Renal cortical epithelial cell (primary cell): ENCODE measurements at places on chromosomes 7 and 10.

- no peak for DNase-seq
These were observed 131.8 kb upstream of the PALS2 start for GRCh38 chr7:24441314-24442027.

DNA sequence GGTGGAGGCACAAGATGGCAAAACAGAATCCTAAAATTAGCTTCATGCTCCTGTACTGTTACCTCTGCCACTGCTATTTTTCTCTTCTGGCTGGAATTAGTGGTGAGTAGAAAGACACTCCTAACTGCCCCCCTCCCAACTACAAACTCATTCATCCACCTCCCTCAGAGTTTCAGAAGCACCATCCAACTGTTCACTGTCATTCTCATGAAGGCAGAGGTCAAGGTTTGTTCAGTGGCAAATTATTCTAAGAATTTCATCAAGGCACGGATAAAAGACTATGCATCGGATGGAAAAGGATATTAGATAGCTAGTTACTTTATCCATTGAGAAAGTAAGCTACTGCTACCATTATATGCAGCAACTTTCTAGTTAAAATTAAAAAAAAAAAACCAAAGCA, 59.7 kb downstream of the LRGUK start:
- DNase-seq, result no peak

DNA sequence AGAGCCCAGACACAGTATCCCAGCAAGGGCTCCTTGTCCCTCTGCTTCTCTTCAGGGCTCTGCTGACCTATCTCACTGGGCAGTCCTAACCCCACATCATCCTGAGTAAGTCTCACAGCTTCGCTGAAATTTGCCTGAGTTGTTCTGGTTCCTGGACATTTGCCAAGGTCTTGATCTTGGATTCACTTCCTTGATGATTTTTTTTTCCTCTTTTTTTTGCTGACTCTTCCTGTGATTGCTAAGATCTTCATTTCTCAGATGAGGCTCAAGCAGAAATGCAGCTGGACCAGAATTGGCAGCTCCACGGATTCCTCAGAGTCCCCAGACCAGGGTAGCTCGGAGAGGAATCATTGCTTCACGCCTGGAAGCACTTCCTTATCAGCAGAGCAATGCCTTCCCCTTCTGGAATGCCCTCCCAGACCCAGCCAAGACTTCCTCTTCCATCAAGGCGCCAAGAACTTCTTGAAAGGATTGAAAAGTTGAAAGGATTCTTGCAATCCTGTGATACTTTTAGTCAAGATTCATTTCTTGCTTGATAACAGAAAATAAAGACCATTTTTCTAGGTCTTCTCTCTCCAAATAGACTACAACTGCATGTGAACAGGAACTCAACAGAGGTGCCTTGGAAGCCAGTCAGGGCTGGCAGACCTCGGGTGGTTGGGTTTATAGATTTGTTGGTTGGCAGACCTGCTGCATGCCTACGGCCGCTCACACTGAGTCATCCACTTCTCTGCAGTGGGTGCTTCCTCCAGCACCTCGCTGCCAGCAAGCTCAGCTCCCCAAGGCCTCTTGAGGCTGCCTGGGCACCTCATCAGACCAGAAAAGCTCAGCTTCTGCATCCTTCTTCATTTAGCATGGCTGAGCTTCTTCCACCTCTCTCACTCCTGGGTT, 8.8 kb upstream of the AFAP1L2 start:
- peak; percentile 95 for DNase-seq

DNA sequence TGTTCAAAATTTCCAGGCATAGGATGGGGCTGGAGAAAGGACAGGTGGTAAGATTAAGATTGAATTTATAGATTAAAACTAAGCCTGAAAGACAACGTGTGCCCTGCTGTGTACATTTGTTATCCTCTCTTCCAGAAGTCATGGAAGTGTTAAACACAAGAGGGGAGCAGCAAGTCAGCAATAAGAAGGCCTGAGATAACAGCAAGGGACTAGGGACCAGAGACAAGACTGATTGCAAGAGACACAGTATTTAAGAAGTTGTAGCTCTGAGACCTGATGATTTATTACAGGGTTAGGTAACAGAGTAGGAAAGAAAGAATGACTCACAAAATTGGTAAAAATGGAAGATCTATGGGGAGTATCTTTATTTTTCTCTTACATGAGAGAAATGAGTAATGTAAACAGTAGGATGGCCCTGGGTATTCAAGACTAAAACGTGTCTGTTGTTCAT, 55.7 kb upstream of the COL1A2 start:
- DNase-seq, result peak; percentile 11

- no peak for DNase-seq
These were observed 53.8 kb upstream of the SLF2 start for GRCh38 chr10:100858747-100859483.

DNA sequence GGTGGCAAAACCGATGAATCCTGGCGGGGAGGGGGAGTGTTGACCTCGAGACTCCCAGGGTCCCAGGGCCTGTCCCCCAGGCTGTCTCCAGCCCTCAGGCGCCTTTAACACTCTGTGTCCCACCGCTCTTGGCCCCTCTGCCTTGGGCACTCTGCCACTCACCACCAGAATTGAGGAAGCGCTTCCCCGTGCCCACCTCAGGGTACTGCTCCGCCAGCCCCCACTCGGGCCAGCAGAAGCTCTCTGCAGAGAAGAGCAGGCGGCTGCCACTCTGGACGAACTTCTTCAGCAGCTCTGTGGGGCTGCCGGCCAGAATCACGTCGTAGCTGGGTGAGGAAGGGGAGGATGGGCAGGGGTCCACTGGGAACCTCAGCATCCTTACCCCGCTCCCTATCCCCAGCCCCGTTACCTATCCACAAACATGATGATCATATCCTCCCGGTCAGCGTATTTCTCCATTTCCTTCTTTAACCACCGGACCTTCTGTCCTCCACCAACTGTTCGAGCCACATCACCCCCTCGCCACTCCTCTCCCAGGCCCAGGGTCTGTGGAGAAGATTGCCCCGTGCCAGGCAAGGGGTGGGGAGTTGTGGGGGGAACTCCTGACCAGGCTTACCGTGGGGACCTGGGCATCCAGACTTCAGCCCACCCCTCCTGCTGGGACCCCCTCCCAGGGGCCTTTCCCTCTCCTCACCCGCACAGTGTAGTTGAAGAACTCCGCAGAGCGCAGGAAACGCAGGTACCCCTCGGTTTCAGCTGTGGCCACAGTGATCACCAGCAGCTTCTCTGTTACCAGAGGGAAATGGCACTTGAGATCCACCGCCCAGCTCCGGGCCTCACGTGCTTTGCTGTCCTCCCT, 1.2 kb downstream of the PLOD3 start:
- DNase-seq, result no peak

- no peak for DNase-seq
These were observed at the start of gene WDFY4 for GRCh38 chr10:48684792-48685623. Gene WDFY4, plus strand, starts transcription at chr10:48684873. Its CDS starts 24,860 bp downstream, at chr10:48709733.

DNA sequence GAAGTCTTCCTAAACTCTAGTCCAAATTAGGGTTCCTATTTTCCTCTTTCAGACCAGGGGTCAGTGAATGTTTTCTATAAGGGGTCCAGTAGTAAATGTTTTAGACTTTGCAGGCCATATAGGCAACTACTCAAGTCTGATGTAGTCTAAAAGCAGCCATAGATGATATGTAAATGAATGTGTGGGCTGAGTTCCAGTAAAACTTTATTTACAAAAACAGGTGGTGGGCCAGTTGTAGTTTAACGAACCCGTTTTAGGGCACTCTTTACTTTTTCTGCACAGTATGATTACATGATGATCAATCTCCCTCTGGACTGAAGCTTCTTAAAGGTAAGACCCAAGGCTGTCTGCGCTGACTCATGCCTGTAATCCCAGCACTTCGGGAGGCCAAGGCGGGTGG, 243.6 kb downstream of the CAMK1D start:
- no peak for DNase-seq

GRCh38 chr10:24518411-24518810, 205.3 kb downstream of the ARHGAP21 start:
- DNase-seq, result no peak

- DNase-seq, result no peak
These were observed 8.8 kb upstream of the SLC25A28 start for GRCh38 chr10:99628923-99629624.

DNA sequence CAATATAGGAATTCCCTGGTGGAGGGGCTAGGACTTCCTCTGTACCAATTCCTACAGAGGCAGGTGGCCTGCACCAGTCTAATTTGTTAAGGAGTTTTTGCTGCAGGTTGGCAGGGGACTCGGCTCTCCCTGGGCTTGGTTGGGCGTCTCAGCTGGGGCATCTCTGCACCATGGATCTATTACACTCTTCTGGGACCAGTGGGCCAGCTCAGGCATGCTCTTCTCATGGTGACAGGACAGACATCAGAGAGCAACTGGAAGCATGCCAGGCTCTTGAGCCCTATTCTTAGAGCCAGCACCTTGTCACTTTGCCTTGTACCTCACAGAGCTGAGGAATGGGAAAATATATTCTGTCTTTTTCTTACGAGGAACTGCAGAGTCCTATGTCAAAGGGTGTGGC, 74.6 kb downstream of the SH2D4B start:
- DNase-seq, result no peak

DNA sequence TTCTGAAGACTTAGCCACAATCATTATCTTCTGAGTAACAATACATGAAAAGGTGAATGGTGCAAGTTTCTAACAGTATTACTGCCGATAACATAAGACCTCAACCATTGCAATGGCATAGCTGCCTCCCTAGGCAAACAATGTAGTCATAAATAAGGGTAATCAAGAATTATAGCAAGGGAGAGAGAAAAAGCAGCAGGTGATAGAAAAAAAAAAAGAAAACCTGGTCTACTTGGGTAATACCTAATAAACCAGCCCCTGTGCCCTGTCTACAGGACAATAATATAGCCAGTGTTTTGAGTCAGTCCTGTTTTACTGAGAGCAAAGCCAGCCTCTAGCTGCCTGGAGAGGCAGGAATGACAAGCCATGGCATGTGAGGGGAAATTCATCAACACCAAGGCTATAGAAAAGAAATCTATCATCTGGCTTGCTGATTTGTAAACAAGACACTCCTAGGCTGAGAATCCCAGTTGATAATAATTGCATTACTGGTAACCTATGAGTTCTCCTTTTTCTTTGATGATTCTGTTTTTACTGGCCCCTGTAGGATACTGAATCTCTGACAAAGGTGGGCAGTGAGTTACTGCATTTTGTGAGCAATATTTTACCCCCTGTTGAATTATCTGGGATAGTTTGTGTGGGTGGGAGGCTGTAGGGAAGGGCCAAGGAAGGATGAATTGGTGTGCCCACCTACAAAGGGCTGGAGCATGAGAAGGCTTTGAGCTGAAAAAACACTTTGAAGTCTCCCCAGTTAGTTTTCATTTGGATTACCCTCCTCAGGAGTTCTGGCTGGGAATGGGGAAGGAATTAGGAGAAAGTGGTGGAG, 1.7 kb upstream of the WEE2 start:
- no peak for DNase-seq

- no peak for DNase-seq
These were observed 57.3 kb downstream of the CHCHD3 start for GRCh38 chr7:133024596-133024995.

- DNase-seq, result no peak
These were observed 550.5 kb upstream of the COBL start for GRCh38 chr7:51867117-51867516.

DNA sequence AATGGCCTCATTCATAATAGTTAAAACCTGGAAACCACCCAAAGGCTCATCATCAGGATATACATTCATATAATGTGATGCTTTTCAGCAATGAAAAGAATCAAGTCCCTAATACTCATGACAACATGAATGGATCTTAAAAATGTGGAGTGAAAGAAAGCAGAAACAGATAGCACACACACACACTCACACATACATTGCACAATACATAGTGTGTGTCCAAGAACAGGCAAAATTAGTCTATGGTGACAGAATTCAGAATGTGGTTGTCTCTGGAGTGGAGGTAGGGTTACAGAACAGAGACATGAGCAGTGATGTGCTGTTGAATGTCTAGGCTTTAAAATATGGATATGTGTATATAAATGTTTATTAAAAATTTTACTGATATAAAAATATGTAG, 419.9 kb upstream of the PCDH15 start:
- no peak for DNase-seq

- DNase-seq, result no peak
These were observed 70.1 kb downstream of the VPS41 start for GRCh38 chr7:38838725-38839385.

- no peak for DNase-seq
These were observed 520 bp downstream of the CPA5 start for GRCh38 chr7:130345136-130345535.

- DNase-seq, result peak; percentile 49
These were observed 67.4 kb downstream of the REEP3 start for GRCh38 chr10:63588436-63589167.

DNA sequence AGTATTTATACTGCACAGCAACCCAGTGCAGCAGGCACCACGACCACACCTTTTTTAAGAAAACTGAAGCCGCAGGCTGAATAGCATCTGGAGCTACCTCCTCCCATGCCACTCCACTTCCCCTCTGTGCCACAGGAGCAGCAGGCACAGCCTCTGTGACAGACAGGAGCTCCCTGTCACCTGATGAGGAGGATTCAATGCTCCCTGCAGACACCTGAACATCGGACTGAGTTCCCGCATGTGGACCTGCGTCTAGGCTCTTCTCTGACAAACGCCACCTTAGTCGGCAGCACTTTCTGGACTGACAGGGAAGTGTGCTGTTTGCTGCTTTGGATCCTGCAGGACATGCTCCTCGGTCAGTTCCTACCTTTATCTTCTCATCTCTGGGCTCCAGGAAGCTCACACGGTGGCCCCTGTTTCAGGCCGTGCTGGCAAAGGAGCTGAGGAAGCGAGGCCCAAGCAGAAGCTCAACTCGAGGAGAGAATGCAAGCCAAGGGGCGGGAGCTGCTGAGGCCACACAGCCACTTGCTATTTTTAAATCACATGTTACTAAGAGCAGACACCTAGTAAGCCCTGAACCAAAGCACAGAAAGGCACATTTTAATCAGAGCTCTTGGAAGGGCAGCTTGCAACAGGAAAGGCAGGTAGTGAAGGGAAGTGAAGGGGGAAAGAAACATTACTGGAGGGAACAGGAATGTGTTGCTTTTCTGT, 56.6 kb downstream of the VOPP1 start:
- DNase-seq, result no peak

GRCh38 chr7:158061884-158062656, 525.6 kb downstream of the PTPRN2 start:
- DNase-seq, result no peak
